A673 (cell line): ENCODE measurements at places on chromosomes 7 and 10.

- no peak for DNase-seq
These were observed 167.7 kb upstream of the ADO start for GRCh38 chr10:62636825-62637248.

GRCh38 chr10:64288404-64288803 is 767.2 kb downstream of the REEP3 start:
- no peak for DNase-seq

DNA sequence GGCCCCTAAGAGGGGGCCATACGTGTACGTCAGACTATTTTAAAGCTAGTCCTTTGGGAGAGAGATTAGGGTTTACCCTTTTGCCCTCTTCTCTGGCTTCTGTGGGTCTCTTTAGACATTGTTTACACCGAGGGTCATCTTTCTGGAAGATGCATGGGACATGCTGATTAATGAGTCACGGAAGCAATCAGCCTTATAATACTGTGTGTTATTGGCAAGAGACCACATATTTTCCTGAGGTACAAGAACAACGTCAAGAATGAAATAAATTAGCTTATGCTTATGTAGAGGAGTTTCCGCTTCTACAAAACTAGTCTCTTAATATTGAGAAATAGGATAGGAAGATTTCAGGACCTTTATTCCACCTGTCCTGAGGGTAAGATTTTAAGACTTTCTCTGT is 327.7 kb downstream of the BBS9 start:
- DNase-seq = no peak

DNA sequence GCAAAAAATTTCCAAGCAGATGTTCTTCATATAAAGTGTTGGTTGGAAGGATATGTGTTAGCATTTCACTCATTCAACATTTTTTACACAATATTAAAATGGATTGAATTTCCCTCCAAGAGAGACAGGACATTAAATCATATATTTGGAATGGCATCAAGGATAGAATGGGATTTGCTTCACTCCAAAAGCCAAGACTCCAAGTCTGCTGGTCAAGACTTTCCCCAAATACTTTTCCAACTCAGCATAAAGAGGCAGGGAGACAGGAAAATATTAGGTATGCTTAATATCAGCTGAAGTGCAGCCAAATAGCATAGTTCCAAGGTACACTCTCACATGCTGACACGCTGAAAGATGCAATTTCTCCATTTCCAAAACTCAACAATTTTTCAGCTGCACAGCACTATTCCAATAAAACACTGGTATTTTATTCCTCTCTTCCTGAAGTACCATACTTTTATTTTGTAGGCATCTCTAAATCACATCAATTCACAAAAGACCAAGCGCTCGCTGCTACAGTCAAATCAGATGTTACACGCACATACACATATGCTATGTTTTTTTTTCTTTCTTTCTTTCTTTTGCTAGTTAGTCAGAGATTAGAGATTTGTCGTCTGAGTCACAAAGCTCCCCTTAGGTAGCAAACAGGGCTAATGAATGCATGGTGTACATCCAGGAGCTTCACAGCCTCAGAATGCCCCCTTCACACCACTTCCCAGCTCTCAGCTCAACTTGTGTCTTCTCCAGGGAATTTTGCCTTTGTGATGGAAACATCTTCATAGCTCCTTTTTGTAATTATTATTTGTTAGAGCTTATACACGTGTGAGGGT is 1033.8 kb upstream of the AUTS2 start:
- DNase-seq = no peak

GRCh38 chr10:121305066-121305465 is 293.2 kb downstream of the FGFR2 start:
- DNase-seq = no peak

DNA sequence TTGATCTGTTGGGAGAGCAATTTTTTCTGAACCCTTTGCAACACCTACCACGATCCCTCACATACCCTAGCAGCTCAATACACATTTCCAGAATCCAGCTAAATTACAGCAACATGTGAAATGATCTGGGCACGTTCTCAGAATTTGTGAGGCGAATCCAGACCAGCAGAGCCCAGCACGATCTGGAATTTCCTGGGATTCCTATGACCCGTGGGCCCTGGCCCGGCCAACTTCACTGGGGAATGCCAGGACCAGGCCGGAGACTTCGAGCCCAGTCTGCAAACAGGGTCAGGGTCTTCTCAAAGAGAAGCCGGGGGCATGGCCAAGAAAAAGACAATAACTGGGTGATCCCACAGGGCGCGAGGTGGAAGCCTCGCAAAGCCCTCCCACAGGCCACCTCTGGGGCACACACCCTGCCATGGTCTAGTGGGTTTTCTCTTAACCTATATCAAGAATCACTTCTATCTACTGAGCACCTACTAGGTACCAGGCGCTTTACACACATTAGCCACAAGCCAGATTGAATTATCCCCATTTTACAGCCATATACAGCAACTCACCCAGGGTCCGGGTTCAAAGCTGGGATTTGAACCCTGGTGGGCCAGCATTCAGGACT is 33.8 kb downstream of the FAM53B start:
- DNase-seq = no peak

DNA sequence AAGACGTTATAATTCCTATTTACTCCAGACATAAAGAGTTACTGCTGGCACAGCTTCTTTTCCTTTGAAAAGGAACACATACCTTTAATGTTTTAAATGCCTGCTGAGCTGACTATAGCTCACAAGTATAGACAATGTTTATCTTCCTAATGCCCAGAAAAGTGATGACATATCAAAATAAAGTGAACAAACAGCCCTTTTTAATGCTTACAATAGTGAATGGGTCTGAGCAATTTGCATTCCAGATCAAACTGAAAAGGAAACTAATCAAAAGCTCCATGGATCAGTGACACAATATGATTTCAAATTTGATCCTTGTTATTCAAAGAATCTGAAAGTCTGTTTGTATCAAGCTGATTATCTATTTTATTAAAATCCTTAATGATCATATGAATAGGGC is 233.6 kb upstream of the SEMA3E start:
- no peak for DNase-seq
